ENCODE measurements at places on chromosomes 16 and 17. TPM values are rescaled to one million over a fixed set of nuclear protein-coding genes. Genes with fewer than 3 reads are reported as not detected.
A peak's percentile ranks its signal among the peaks of the same experiment; 100 is the strongest.

DNA sequence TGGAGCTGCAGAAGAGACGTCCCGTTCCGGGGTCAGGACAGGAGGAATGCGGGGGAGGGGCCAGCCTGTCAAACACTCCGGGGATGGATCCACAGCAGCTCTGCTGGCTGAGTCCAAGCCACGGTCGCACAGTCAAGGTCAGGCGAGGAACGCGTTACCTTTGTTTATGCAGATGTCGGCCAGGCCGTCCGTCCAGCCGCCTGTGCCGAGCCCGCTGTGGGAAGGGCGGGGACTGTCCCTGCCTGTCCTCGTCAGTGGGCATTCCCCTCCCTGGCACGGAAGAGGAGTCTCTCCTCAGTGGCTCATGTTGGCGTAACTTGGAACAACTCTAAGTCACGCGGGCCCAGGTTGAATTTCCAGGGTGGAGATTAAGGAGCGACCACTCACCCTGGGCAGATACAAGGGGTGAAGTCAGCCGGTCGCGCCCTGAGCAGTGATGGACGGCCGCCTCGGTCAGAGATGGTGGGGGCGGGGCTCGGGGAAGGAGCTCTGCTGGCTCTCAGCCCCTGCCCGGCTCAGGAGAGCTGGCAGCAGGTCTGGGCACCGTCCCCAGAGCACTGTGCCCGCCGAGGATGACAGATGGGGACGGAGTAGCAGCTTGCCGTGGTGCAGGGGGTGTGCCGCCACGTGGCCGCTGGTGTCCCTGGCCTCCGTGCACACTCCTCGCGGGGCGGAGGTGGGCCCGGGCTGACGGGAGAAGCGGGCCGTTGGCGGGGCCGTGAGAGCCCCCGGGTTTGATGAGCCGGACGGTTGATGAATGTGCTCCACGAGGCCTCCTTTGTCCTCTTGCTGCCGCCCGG lies 7.3 kb downstream of the CACNA1H start:
- peak; percentile 93 for DNase-seq

KRTAP2-1 gene
- polyA plus RNA-seq = not detected

GRCh38 chr17:66713533-66714042 lies 121.3 kb upstream of the CACNG5 start:
- DNase-seq = no peak

DNA sequence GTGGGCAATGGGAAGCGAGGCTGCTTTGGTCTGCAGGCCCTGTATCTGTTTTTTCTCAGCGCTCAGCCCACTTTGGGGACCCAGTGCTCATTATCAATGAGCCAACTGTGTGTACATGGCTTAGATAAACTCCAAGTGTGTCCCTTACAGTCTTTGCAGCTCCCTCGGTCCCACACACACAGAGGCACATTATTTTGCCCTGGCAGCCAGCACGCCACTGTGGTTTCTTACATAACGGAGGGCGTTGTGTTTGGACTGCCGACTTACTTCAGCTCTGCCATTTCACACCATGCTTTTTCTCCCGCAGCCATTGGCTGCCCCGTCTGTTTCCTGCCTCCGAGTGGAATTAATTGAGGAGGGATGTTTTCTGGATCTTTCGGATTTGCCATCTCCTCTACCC lies 56.5 kb upstream of the CLEC18A start:
- no peak for DNase-seq

ARHGAP23 gene
- polyA plus RNA-seq = 56.8 TPM

TMEM238L gene
- 3.0 TPM for polyA plus RNA-seq

MT1M gene
- polyA plus RNA-seq = 0.26 TPM

DNA sequence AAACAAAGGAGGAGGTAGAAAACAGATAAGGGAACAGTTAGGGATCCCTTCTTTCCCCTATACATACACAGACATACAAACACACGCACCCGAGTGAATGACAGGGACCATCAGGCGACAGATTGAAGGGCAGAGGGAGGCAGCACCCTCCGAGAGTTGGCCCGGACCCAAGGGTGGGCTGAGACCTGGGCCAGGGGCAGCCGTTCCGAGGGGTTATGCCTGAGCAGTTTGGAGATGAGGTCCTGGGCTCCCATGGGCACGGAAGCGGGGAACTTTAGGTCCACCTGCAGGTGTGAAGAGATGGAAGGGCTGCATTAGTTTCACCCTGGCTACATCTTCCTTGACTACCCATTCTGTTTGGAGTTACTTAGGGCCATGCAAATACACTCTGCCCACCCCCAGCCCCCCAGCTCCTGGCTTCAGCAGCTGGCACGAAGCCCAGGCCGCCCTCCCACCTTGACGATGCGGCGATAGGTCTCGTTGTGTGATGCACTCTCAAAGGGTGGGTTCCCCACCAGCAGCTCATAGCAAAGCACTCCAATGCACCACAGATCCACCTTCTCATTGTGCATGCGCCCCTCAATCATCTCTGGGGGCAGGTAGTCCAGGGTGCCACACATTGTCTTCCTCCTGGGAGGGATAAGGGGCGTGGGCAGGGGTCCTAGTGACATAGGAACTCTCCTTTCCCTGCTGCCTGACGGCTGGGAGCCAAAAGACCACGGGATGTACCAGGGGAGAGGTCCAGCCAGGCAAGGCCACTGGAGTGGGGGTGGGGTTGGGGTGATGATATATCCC lies 5.4 kb downstream of the AURKB start:
- no peak for DNase-seq

- no peak for DNase-seq
These were observed 5.3 kb downstream of the DOC2A start for GRCh38 chr16:30005341-30006094.

DNA sequence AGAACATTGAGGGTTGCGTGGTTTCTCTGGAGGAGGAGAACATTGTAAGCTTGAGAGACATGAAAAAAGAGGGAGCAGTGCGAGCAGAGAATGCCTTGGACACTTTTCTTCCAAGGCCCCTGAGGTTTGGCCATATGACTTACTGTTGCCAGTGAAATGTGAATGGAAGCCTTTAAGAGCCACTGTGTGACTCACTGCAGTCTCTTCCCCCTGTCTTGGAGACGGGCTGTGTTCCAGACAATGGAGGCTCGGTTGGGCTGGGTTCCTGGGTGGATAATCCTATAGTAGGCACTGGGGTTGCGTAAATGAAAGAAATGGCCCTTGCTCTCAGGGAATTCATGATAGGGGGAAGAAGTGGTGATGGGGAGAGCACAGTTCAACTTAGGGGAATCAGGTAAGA lies 75.5 kb downstream of the SHISA9 start:
- DNase-seq = no peak

MYO15A gene
- 3.3 TPM for polyA plus RNA-seq

SULT1A2 gene
- polyA plus RNA-seq = 0.81 TPM

DNA sequence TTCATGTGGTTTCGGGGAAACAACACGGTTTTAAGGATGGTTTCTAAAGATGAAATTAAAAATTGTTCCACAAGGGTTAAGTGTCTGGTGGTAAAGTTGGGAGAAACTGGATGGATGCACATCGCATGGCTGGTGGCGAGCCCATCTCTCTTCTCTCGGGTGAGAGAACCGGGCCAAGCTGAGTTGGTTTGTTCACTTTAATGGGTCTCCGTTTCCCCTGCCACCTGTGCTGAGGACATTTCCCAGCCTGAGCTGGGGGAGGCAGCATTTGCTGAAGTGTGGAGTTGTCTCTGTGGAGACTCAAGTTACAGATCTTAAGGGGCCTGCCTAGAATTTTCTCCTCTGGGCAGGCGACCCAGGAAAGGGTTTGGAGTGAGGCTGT lies 7.9 kb downstream of the FUS start:
- DNase-seq = no peak

GRCh38 chr16:143456-143855 lies 5.0 kb upstream of the NPRL3 start:
- DNase-seq = no peak

DNA sequence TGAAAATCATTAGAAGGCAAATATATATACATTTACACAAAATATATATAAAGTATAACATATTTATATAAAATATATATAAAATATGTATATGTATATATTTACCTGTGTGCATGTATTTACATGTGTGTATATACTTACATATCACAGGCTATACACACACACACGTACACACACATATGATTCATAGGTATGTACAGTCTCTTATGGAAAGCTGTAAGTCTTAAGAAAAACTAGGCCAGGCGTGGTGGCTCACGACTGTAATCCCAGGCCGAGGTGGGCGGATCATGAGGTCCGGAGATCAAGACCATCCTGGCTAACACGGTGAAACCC lies 14.7 kb downstream of the TOM1L2 start:
- no peak for DNase-seq

ACSF3 gene
- polyA plus RNA-seq = 43.3 TPM

GRCh38 chr16:10629592-10629963 lies 49.2 kb upstream of the EMP2 start:
- DNase-seq = no peak

YPEL2 gene
- polyA plus RNA-seq = 47.0 TPM

AIPL1 gene
- 0.06 TPM for polyA plus RNA-seq

- peak; percentile 81 for DNase-seq
These were observed 22.9 kb upstream of the C16orf87 start for GRCh38 chr16:46853713-46854443.

G6PC1 gene
- 8.6 TPM for polyA plus RNA-seq

GRCh38 chr17:82518826-82519810 lies at the start of gene FOXK2:
Gene FOXK2, plus strand, starts transcription at chr17:82519732. Its CDS starts 157 bp downstream, at chr17:82519889.
- DNase-seq = peak; percentile 92

- no peak for DNase-seq
These were observed 159.5 kb downstream of the RBFOX1 start for GRCh38 chr16:7492122-7492521.

CCL4L2 gene
- 0.53 TPM for polyA plus RNA-seq

TBX6 gene
- 1.5 TPM for polyA plus RNA-seq

- no peak for DNase-seq
These were observed 84.4 kb upstream of the GSE1 start for GRCh38 chr16:85528528-85529387.

HIC1 gene
- 24.1 TPM for polyA plus RNA-seq

DNA sequence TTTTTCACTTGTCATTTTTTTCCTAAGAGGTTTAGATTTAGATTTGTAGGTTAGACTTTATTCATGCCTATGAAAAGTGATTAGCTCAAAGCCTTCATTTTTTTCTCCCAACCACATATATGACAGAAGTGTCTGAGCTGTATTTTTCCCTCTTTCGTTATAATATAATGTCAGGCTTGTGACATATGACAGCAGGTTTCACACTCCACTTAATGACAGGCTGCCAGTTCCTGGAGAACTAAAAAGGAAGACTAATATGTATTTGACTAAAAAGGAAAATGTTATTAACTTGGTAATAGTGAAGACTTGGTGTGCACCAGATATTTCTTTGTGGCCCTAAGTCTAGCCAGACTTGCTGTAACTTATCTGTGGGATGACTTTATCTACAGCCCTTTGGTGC lies 200.7 kb upstream of the CACNG5 start:
- DNase-seq = no peak

GRCh38 chr17:49734515-49735490 lies 27.0 kb upstream of the SLC35B1 start:
- no peak for DNase-seq

FLYWCH1 gene
- 38.9 TPM for polyA plus RNA-seq

- DNase-seq = no peak
These were observed 103.2 kb downstream of the TANC2 start for GRCh38 chr17:63069245-63069644.

- DNase-seq = no peak
These were observed 12.7 kb downstream of the DNAAF8 start for GRCh38 chr16:4746991-4747574.

DNA sequence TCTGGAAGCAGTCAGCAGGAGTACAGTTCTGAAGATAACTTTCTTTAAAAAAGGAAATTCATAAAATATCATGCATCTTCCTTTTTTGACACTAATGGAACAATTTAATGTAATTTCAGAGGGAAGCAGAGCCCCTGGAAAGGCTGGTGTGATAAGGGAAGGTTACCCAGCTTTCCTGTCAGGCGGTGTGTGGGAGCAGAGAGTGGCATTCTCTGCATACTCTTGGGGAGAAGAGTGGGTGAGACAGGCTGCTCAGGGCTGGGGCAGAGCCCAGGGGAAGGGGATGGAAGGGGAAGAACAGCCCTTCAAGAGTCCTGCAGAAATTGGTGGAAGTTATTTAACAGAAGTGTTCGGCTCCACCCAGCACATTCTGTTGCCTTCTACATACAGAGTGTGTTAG lies 84.7 kb downstream of the PRKCB start:
- no peak for DNase-seq
